GM23338 (cell line): ENCODE measurements at places on chromosomes 3 and 15. TPM values are rescaled to one million over a fixed set of nuclear protein-coding genes. Genes with fewer than 3 reads are reported as not detected.

DNA sequence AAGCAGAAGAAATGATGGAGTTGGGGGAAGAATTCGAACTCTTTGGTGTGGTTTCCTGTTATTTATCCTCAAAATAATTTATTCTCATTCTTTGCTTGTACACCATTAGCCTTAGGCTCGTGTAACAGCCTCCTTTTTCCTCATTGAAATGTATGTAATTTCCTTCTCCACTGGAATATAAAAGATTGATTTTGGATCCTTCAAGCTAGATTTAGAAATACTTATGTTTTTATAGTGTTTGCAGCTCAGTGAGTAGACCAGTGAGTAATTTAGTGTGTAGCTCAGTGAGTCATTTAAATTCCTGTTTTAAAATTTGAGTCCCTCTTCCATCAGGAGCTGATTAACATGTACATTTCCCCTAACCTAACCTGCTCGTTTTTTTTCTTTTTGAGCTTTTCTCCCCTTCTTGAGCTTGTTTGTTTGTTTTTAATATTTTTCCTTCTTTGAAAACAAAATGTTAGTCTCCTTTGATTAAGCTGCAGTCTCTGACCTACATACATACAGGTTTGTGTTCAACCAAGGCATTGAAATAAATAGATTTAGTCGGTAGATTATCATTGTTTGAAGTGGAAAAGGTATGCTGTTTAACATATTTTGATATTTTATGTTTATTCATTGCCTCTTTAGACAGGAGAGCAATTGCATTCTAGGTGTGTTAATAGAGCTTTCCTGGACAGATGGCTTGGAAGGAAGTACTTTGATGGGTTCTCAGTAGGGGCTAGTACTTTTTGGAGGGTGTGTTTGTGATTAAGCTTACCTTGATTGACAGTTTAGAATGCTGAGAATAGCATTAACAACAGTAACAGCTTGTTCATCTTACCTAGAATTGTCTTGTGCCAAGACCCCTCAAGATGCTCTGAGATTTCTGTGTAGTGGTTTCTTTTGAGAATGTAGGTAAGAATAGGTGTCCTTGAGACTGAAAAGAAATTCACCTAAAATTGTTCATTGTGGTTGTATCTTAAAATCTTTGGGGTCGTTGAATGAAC, 5.9 kb downstream of the USP3 start:
- H3K27me3 ChIP-seq = peaks cover 56% of the 10 kb centered on the region
- no peak for DNase-seq
- peaks cover 24% of the 10 kb centered on the region for H3K4me1 ChIP-seq
- no peak overlapping the region for H3K4me3 ChIP-seq
- H3K27ac ChIP-seq = no peak overlapping the region

GRCh38 chr3:16987141-16987540, 102.4 kb downstream of the PLCL2 start:
- H3K4me3 ChIP-seq = no peak overlapping the region
- H3K27ac ChIP-seq = no peak overlapping the region
- no peaks in the 10 kb centered on the region for H3K4me1 ChIP-seq
- H3K27me3 ChIP-seq = no peaks in the 10 kb centered on the region; the same call in 1 of the 2 replicates

SLC22A13 gene
- total RNA-seq = 0.47 and 0.66 TPM in 2 replicates

- H3K4me1 ChIP-seq = no peaks in the 10 kb centered on the region
- peak; percentile 20 for DNase-seq
- H3K36me3 ChIP-seq = peaks cover 18% of the 10 kb centered on the region
- no peak overlapping the region for H3K4me3 ChIP-seq
- H3K27ac ChIP-seq = no peak overlapping the region
- H3K27me3 ChIP-seq = no peaks in the 10 kb centered on the region
Measured at GRCh38 chr15:29740692-29741311, 81.5 kb downstream of the TJP1 start.

DNA sequence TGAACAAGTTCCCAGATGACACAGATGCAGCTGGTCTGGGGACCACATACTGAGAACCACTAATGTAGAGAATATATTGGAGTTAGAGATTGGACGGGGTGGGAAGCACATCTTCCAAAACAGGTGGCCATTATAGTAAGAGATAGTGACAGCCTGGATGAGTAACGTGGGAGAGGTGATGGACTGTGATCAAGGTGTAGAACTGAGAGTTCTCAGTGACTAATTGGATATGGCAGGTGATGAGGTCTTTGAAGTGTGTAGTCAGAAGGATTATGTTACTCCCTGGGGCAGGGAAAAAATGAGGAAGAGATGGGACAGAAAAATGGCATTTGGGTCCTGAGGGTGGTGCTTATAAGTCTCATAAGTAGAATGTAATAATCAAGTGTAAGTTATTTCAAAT, 66.6 kb downstream of the KCNMB2 start:
- peaks cover 14% of the 10 kb centered on the region for H3K4me1 ChIP-seq
- no peak overlapping the region for H3K27ac ChIP-seq
- no peaks in the 10 kb centered on the region for H3K27me3 ChIP-seq
- H3K36me3 ChIP-seq = no peaks in the 10 kb centered on the region
- DNase-seq = no peak

- H3K27me3 ChIP-seq = no peaks in the 10 kb centered on the region
- H3K4me1 ChIP-seq = no peaks in the 10 kb centered on the region
- no peak overlapping the region for H3K4me3 ChIP-seq
- no peak overlapping the region for H3K27ac ChIP-seq
- no peak for DNase-seq
Measured at GRCh38 chr3:180239939-180240338, 203.2 kb upstream of the PEX5L start.

ZNF774 gene
- 1.5 and 1.8 TPM in 2 replicates for total RNA-seq
